ENCODE measurements at places on chromosomes 6 and 20.
A peak's percentile ranks its signal among the peaks of the same experiment; 100 is the strongest.

- peak; percentile 72 for DNase-seq
Observed at GRCh38 chr20:9514461-9515213, at the start of gene LAMP5. TSS of gene LAMP5 (plus strand) at chr20:9514590. CDS start at chr20:9514853, 263 bp downstream.

- DNase-seq, result no peak
Observed at GRCh38 chr6:12459945-12460661, 169.9 kb downstream of the EDN1 start.

- DNase-seq, result no peak
Observed at GRCh38 chr6:84791233-84791632, 26.8 kb upstream of the TBX18 start.

DNA sequence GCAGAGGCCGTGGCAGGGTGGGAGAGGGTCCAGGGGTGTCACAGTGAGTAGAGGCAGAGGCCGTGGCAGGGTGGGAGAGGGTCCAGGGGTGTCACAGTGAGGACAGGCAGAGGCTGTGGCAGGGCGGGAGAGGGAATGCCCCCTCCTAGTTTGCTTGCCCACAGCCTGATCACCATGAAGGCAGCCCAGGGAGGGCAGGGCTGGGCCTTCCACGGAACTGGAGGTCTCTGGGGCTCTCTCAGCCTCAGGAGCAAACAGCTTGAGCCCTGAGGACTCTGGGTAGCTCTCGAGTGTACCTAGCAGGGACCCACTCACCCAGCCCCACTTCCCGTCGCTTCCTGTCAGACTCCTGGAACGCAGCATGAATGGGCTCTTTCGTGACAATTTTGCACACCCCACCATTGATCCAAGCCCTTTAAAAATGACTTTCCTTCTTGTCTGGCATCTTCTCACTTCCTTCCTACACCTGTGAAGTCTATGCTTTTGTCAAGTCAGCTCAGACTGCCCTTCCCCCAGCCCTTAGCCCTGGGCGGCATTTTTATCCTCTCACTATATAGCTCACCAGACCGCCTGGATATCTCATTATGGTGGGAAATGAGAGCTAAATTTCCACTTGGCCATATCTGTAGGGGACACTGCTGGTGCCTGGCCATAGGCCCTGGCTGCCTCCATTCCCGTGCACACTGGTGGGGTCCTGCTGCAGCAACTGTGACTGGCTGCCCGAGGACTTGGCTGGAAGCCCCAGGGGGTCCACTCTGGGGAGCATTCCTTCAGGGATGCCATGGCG, 140.3 kb downstream of the CDC5L start:
- no peak for DNase-seq

DNA sequence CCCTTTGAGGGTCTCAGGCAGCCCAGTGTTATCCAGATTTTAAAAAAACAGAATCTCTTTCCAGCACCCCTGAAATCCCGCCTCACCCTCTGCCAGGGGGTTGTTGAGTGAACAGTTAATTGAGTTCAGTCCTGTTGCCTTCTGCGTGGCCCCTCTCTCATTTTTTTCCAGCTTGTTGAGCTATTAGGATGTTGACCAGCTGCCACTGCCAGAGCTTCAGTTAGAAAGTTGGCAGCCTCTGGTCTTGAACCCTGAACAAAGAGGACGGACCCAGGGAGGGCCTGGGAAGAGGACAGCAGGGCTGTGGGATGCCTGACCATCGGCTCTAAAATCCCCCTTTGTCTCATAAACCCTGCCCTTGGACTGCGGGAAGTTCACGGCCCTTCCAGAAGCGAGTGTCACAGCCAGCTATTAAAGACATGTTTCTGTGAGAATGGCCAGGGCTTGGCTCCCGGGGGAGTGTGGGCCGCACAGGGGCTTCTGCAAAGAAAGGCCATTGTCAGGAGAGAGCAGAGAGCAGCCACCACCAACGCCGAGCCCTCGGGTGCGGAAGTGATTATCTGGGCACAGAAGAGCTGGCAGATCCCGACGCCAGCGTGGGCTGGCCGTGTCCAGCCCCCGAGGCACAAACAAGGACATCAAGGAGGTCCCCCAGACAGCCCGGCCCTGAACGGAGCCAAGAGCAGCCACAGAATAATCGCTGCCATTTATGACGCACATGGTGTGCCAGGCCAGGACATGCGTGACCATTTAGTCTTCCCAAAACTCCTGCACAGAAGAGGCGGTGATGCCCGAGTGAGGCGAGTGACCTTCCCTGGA, 189.0 kb downstream of the ANKRD60 start:
- no peak for DNase-seq

DNA sequence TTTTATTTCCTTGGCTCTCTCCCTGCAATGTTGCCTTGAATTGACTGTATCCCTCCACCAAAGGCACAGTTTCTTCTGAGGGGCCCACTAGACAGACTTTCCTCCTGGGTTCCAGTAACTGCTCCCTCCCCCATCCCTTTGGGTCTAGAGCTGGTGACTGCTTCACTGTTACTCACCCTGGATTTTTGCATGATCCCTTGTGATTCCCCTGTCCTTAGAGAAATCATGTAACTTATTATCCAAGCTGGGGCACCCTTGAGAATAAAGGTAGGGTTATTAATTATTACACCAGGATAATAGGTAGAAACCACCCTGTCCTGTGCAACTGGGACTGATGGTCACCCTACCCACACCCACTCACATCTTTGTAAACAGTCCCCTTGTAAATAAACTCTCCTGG, 67.5 kb upstream of the FYN start:
- no peak for DNase-seq

DNA sequence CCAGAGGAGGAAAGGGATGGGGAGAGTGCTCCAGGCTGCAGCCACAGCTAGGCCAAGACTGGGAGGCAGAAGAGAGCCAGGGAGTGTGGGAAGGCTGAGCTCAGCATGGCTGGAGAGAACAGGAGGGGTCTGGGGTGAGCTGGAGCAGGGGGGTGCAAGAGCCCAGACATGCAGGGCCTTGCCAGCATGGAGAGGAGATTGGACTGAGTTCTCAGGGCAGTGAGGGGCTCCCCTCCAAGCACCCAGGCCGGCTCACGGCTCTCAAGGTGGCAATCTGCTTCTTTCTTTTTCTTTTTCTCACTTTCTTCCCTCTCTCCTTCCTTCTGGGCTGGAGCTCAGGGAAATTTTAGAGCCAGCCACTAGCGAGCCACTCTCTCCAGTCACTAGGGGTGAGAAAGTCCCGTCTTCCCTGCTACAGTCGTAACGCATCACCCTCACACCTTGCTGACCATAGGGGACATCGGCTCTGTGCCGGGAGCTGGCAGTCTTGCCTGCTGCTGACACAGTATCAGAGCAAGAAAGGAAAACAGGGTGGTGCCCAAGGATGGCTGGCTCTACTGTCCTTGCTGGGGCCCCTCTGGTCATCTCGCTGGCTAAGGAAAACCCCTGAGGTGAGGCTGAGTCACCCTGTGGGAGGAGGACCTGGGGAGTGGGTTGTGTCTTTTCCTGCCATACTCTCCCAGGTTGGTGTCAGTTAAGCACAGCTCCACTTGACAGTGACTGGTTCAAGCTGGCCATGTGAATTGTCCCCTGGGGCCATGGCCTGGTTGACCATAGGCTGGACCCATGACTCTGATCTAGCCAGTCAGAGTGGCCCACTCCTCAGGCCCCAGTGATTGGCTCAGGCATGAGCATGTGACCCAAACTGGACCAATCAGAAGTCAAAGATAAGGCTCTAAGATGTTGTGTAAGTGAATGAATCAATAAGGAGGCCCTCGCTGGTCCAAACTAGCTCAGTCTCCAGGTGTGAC, 135.1 kb upstream of the PMEPA1 start:
- DNase-seq, result no peak

DNA sequence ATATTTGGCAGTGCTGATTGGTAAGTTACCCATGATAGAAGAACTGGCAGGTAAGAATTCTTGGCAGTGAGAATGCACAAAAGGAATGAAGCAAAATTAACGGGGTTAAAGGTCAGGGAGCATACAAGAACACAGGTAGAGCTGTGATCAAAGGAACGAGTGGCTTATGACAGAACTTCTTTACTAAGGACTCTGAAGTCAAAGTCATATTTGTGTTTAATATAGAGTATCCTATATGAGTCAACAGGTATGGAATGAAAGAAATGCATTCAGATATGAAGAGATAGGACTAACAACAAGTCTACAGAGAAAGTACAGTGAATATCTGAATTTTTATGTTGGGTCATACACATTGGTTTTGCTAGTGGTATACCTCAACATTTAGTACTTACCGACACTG, 209.0 kb upstream of the CITED2 start:
- DNase-seq, result no peak

DNA sequence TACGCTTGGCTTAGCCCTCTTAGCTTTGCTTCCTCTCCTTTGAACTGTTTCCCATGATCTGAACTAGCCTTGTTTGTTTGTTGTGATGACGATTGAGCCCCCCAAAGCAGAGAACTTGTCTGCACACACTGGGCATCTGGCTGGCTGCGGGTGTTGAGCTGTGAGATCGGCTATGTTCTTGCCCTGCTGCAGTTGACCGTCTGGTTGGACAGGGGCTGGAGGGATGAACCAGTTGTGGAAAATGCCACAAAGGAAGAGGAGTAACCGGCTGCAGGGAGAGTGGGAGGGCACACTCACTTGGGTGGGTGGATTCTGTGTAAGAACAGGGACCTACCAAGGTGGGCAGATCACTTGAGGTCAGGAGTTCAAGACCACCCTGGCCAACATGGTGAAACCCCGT, 12.4 kb upstream of the RSPO4 start:
- no peak for DNase-seq

DNA sequence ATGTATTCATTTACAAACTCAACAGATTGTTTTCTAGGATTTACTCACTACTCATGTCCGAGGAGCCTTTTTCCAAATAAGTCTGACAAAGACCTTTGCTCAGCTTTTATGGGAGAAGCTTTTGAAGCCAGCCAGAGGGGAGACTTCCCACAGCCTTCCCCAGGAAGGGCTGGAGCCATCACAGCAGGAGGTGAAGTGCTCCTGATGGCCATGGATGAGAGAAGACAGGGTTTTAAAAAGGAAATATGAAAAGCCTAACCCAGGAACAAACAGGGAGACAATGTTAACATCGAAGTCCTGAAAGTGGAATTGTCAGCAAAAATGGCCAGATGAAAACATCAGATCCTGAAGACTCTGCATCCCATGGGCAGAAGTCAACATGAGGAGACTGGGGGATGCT, 11.6 kb upstream of the TAGAP start:
- DNase-seq, result no peak

- no peak for DNase-seq
Observed at GRCh38 chr6:57342148-57342669, 24.8 kb downstream of the PRIM2 start.

- no peak for DNase-seq
Observed at GRCh38 chr6:125950293-125950692, 6.3 kb upstream of the HINT3 start.

DNA sequence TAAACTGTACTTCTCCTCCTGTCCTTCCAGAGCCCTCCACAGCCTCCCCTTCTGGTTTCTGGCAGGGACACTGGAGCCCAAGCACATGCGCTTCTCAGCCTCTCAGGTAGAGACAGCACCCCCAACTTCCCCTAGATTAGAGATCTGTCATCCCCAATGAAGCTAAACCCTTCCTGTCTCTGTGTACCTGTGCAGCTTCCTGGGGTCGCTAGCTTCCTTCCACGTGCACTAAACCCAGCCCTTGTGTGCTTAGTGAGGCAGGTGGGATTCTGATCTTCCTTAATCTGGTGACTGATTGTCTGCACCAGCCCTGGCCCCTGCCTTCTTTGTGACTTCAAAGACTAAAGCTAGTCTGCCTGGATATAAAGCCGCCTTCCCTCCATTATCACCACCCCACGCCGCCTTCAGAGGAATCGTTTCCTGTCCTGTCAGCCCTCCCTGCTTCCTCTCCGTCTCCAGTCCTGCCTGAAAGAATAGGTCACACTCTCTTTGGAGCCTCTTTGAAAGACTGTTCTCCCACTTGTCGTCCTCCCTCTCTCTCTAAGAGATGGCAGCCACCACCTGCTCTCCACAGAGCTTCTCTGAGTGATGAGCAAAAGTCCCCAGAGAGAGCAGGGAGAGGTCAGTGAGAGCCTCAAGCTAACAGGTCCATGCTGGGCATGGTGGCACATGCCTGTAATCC, 27.5 kb downstream of the CAPN11 start:
- no peak for DNase-seq

- DNase-seq, result no peak
Observed at GRCh38 chr6:64230530-64230929, 594.9 kb downstream of the PHF3 start.

GRCh38 chr20:4135385-4136077, 120.2 kb upstream of the RNF24 start:
- DNase-seq, result no peak

DNA sequence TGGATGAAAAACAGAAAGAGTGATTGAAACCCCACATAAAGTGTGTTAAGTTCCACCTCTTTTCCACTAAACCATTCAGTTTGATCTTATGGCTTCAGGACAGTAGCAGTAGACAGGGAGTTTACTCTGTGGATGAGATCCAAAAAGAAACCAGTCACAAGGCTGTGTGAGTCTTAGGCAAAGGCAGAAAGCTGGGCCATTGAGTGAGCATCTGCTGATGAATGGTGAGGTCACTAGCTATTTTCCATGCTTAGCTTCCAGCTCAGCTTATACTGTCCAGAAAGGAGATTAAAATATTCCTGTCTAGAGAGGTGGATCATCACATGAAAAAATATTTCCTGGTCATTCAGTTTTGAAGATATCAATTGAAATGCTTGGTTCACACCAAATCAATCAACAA, 1643.9 kb downstream of the HACE1 start:
- DNase-seq, result no peak

- no peak for DNase-seq
Observed at GRCh38 chr20:3047486-3048419, 1.9 kb downstream of the MRPS26 start.

GRCh38 chr20:57749131-57749690, 39.4 kb upstream of the PMEPA1 start:
- no peak for DNase-seq

DNA sequence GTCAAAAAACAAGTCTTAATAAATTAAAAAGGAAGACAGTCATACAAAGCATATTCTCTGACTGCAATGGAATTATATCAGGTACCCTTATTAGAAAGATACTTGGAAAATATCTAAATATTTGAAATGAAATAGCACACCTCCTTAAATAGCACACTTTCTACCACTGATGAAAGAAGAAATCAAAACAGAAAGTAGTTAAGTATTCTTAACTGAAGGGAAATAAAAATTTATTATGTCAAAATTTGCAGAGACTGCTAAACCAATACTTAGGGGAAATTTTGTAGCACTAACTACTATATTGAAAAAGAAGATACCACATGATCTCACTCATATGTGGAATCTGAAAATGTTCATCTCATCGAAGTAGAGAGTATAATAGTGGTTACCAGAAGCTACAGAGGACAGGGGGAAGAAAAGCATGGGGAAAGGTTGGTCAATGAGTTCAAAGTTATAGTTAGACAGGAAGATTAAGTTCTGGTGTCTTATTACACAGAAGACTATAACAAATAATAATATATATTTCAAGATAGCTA, 112.2 kb downstream of the ASCC3 start:
- DNase-seq, result no peak

DNA sequence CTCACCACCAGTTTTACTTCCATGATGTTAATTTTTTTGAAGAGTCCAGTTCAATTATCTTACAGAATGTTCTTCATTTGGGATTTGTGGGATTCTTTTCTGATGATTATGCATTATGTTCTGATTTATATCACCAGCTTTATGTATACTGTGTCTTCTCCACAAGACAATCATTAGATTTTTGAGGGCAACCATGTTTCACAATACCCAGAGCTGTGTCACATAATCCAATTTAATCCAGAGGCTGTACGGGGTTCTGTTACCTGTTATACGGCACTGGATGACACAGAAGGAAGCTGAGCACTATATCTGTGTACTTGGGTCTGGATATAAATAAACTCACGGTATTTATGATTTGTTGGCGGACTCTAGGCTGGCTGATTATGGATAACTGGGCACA, 41.6 kb upstream of the RPN2 start:
- DNase-seq, result no peak

- no peak for DNase-seq
Observed at GRCh38 chr20:39849664-39850063, 839.4 kb downstream of the MAFB start.

Measured in neuronal stem cell (in vitro differentiated cells).